ENCODE measurements at places on chromosomes 2 and 18.

DNA sequence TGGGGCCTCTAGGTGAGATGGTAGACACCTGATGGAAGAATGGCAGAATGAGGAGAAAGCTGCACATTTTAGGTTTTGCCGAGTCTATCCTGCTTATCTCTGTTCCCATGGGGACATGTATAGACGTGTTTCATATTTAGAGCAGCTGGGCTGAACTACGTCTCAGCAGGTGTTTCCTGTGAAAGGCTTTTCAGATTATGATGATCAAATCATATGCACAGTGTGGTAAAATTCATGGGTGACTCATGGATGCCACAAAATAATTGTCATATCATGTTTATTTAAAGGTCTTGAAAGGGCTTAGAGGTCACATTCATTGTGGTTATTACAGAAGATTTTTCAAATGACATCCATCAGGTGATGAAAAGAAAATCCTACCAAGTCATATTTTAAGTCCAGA, 90.5 kb downstream of the ICOS start:
- DNase-seq: no peak

GRCh38 chr2:214192711-214193110, 218.1 kb upstream of the VWC2L start:
- no peak for DNase-seq

DNA sequence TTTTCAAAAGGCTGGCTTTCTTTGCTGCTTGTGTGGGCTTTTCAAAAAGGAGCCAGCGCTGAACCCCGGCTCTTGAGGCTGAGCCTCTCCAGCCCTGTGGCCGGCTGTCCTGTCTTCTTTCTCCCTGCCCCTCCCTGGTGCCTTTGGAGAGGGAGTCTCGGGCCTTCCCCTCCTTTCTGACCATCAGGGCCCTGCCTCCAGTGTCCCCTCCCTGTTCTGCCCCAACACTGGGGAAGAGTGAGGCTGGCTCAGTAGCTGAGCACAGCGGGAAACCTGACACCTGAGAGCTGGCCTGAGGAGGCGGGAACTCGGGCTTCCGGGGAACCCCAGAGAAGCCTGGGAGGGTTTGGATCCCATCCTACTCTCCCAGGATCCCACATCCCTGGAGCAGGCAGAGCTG, 232.1 kb downstream of the LOXHD1 start:
- DNase-seq: peak; percentile 28

DNA sequence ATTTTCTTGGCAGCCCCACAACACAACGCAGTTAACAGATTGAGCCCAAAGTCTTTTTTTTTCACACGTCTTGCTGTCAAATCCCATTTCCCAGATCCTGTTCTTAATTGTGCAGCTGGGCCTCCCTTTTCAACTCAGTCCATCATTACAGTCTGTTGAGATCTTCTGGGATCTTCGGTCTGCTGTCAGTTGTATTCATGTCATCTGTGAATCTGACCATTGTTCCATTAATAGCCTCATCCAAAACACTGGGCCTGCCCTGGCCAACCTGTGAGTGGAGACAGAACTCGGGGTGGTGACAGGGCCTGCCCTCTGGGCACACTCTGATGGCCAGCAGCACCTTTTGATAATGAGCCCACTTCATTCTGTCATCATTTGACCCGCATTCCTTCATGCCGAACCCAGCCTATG, 39.7 kb upstream of the SEMA4C start:
- DNase-seq: no peak

DNA sequence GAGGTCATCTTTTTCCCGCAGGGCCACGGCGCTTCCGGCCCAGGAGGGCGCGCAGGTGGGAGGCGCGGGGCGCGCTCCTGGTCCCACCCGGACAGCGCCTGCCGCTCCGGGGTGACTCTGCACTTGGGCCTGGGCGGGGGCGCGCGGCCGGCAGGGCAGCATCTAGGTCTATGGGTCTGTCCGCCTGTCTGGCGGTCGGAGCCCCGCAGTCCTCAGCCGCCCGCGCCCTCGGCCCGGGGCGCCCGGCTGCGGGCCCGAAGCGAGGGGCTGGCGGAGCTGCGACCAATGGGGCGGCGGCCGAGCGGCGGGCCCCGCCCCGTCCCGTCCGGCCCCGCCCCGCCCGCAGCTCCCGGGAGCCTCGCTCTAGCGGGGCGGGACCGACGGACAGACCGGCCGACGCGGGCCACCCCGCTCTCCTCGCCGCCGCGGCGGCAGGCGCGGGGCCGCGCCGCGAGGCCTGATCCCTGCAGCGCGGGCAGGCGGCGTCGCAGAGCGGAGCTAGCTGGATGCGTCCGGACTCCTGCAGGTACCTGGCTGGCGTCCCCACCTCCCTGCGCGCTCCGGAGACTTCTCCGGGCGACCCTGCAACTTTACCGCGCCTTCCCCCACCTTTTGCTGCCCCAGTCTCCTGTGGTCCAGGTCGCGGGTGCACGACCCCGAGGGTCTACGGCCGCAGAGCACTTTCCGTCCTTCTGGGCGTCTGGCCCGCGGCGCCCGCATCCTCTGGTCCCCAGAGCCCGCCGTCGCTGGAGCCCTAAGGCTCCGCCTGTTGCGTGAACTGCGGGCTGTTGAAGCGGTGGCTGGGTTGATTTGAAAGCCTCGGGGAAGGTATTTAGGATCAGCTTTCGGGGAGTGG, at the start of gene KCNS3:
Gene KCNS3, plus strand, starts transcription at position 387 of the 856 bp plus-strand sequence. CDS start 52,342 bp downstream, outside the sequence.
- DNase-seq: peak; percentile 15

GRCh38 chr18:35324926-35325655, 19.1 kb downstream of the ZNF24 start:
- DNase-seq: no peak

DNA sequence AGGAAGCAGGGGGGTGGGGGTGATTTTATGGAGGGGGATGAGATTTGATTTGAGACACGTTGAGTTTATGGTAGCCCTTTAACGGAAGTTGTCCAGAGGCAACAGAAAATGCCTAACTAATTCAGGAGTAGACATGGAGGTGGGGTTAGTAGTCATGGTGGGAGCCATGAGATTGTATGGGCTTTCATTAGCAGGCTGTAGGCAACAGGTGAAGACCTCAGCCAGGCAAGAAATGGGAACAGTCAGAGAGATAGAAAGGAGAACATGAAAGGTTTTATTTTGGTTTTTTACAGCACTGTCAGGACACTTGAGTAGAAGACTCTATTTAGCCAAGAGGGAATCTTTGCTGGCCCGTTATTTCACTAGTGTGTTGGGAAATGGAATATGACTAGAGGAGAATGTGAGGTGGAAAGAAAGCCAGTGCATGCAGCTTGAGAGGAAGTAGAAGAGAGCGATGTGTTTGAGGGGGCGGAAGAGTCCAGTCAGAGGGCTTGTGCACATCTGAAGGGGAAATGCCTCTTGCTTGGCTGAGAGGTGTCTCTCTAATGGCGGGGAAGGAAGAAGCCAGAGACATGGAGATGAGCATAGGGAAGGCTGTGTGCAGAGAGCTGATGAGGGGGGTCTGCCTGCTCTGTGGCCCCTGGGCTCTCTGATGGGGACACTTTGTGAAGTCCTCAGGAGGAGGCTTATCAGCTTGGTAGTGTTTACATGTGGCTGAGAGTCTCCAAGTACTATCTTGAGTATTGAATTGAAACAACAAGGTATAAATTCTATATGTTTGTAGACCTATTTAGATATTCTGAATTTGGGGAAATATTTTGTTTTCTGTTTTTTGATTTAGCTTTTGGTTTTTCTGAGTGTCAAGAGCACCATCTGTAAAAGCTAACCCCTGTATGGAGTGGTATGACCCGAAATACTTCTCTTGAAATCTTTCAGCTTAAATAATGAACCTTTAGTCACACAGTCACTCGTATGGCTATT, 66.9 kb upstream of the ITM2C start:
- DNase-seq: no peak

- DNase-seq: no peak
These were observed 558.2 kb upstream of the PKDCC start for GRCh38 chr2:41489638-41490037.

GRCh38 chr2:160427629-160428404, 65.8 kb downstream of the RBMS1 start:
- no peak for DNase-seq

GRCh38 chr2:26223018-26223417, 21.4 kb downstream of the HADHA start:
- no peak for DNase-seq

DNA sequence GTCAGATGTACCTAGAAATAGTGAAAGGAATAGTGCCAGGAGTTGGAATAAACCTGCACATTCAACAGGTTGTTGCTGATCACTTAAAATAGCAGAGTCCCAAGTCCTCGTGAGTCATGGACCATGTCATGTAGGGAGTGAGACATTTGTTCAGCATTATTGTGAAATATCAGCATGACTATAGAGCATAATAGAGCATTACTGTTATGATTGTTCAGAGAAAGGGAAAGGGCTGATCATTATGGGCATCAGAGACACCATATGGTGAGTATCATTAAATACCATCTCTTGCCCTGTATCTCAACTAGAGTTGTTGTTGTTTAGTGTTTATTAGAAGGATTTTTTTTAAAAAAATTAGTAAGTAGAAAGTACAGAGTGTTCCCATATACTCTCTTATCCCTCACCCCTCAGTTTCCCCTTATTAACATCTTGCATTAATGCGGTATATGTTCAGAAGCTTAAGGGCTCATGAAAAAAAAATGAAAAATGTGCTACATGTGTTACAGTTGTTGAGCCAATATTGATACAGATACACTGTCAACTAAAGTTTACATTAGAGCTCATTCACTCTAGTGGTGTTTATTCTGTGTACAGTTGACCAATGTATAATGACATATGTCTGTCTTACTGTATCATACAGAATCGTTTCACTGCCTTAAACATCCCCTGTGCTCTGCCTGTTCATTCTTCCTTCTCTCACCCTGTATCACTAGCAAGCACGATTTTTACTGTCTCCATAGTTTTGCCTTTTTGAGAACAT, 5.7 kb downstream of the ELAC1 start:
- DNase-seq: no peak

DNA sequence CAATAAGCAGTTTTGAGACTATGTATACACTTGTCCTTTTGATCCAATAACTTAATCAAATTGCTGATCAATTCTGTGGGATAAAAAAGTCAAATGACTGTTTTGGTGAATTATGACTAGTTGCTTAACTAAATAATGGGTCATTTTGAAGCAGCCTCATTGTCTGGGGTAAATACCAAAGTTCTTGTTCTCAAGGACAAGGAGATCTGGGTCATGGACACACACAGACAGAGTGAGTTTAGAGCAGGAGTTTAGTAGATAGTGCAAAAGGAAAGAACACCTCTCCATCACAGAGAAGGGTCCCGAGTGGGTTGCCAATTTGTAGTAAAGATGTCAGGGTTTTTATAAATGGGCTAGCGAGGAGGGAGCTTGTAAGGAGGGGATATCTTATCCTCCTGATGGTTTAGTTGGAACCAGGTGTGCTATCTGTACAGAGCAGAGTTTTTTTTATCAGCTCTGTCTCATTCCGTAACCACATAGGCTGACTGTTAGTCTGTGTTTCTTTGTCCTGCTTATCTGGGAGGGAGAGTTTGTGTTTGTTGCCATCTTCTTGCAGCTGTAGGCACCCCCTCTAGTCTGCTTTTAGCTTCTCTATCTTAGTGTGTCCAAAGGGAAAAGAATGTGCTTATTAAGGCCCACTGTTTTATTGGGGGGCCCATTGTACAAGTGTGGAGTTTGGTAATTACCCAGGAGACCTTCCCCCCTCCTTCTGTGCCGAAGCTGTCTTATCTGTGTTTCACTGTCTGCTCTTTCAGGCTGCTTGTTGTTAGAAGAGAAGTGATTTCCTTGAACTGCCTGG, 48.7 kb upstream of the C1GALT1C1L start:
- no peak for DNase-seq

DNA sequence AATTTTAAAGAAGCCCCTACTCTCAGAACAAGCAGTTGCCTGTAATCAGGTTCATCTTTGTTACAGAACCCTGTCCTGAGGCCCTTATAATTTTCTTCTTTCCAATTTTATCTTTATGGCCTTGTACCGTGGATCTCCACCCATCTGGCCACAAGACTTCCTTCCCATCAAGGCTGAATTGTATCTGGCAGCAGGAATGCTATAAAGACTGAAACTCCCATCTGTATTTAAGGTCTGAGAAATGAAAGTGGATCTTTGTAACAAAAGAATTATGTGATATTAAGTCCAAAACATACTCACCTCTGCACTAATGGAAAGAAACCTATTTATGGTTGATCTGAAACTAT, 91.8 kb downstream of the METTL8 start:
- no peak for DNase-seq

DNA sequence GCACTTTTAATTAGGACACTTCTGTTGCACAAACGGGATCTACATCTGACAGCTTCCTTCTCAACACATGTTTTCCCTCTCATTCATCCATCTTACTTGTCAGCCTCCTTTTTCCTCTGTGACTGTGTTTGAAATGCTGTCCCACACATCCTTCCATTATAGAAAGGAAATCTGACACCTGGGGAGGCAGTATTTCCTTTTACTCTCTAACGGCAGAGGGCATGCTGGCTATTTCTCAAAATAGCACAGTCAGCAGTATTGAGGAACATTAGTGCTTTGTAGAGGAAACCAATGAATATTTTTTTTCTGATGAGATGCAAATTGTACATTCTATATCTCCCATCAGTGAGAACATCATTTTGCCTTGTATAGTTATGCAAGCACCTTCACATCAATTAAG, 668.7 kb downstream of the SLC4A3 start:
- peak; percentile 14 for DNase-seq

- no peak for DNase-seq
These were observed 10.4 kb downstream of the ERFE start for GRCh38 chr2:238169048-238169707.

DNA sequence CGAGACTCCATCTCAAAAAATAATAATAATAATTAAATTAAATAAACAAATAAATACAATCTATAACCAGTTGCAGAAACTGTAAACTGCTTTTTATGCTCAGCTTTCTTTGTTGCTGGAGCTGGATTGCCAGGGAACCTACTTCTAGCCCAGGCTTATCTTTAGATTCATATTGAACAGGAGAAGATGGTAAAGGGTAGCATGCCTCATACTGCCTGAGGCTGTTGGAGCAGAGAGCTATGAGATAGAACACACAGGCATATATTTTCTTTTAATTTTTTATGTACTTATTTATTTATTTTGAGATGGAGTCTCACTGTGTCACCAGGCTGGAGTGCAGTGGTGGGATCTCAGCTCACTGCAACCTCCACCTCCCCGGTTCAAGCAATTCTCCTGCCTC, 28.7 kb upstream of the EML4 start:
- DNase-seq: no peak

- no peak for DNase-seq
These were observed 826.9 kb upstream of the PIK3C3 start for GRCh38 chr18:41128126-41128525.

DNA sequence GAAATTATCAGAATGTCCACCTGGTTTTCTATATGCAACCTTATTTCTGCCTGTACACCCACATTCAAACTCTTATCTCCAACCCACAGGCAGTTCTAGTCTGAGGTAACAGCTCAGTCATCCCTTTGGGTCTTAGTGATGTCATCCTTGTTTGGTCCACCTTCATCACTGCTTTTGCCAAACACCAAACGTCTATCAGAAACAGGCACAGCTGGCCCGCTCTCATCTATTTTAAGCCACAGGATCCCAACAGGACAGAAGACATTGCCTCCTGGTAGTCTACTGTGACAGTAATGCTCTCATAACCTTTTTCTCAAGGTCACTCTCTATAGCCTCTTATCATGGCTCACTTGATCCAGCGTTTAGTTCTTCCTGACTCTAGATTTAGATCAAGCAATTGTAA, 99.0 kb upstream of the CHAC2 start:
- DNase-seq: no peak

All from NCI-H2029 (cell line).